Thoracic aorta endothelial cell (primary cell): ENCODE measurements at places on chromosomes 7 and 10. TPM values are rescaled to one million over a fixed set of nuclear protein-coding genes. Genes with fewer than 3 reads are reported as not detected.

FGF8 gene
- 0.13 TPM in 1 of 2 replicates, not detected in the other for total RNA-seq

ACBD7 gene
- total RNA-seq: 1.7 and 3.3 TPM in 2 replicates

UPF2 gene
- total RNA-seq: 26.9 and 29.7 TPM in 2 replicates

KNDC1 gene
- not detected in 2 replicates for total RNA-seq

LGI1 gene
- not detected in 2 replicates for total RNA-seq

AZGP1 gene
- total RNA-seq: not detected in 2 replicates

CALCR gene
- total RNA-seq: not detected in 2 replicates

SEC31B gene
- total RNA-seq: 3.3 and 6.0 TPM in 2 replicates

TET1 gene
- 0.40 and 0.65 TPM in 2 replicates for total RNA-seq

UNC5B gene
- 7.7 and 14.5 TPM in 2 replicates for total RNA-seq

LRRD1 gene
- total RNA-seq: 0.07 and 0.13 TPM in 2 replicates

SPAG6 gene
- not detected in 2 replicates for total RNA-seq

ELN gene
- 0.07 and 0.13 TPM in 2 replicates for total RNA-seq

POM121L12 gene
- total RNA-seq: not detected in 2 replicates

MAT1A gene
- not detected in 2 replicates for total RNA-seq

SAMD9L gene
- 24.3 and 26.5 TPM in 2 replicates for total RNA-seq

CFTR gene
- total RNA-seq: not detected in 2 replicates

WNT8B gene
- not detected in 2 replicates for total RNA-seq

C10orf62 gene
- total RNA-seq: 0.29 TPM in 1 of 2 replicates, not detected in the other

HTR5A gene
- total RNA-seq: not detected in 2 replicates

PHYHIPL gene
- 0.07 TPM in 1 of 2 replicates, not detected in the other for total RNA-seq

PPP1R3C gene
- total RNA-seq: 1.1 and 1.6 TPM in 2 replicates

TPK1 gene
- total RNA-seq: 17.3 and 18.2 TPM in 2 replicates

GRID2IP gene
- not detected in 2 replicates for total RNA-seq

GPNMB gene
- total RNA-seq: 0.13 and 0.72 TPM in 2 replicates

PPIA gene
- 3,497 and 3,703 TPM in 2 replicates for total RNA-seq

CASD1 gene
- 18.0 and 19.0 TPM in 2 replicates for total RNA-seq

TMEM229A gene
- total RNA-seq: not detected in 2 replicates

TWIST1 gene
- total RNA-seq: 2.0 TPM in 1 of 2 replicates, not detected in the other

HABP2 gene
- total RNA-seq: not detected in 2 replicates

PCBD1 gene
- 32.7 and 64.5 TPM in 2 replicates for total RNA-seq

IKZF1 gene
- total RNA-seq: not detected in 2 replicates

PON1 gene
- not detected in 2 replicates for total RNA-seq

MYO1G gene
- 0.07 and 0.27 TPM in 2 replicates for total RNA-seq

NAT16 gene
- total RNA-seq: not detected in 2 replicates

ARHGEF5 gene
- total RNA-seq: 1.1 and 1.3 TPM in 2 replicates

CALML3 gene
- not detected in 2 replicates for total RNA-seq

C10orf90 gene
- total RNA-seq: not detected in 2 replicates

IFIT2 gene
- 1.7 and 2.4 TPM in 2 replicates for total RNA-seq

LRRC4 gene
- 1.3 and 1.7 TPM in 2 replicates for total RNA-seq

FLNC gene
- total RNA-seq: 93.9 and 109 TPM in 2 replicates

SYT15B gene
- under 0.01 TPM in 2 replicates for total RNA-seq

ZNF239 gene
- 0.66 and 0.72 TPM in 2 replicates for total RNA-seq

AUTS2 gene
- 0.07 and 0.40 TPM in 2 replicates for total RNA-seq
